ENCODE measurements at places on chromosomes 5 and 9. TPM values are rescaled to one million over a fixed set of nuclear protein-coding genes. Genes with fewer than 3 reads are reported as not detected.

The SHISAL2B gene
- not detected for total RNA-seq

The RNF180 gene
- 0.37 TPM for total RNA-seq

The GDNF gene
- total RNA-seq = 0.39 TPM

The GDA gene
- total RNA-seq = not detected

The WDR38 gene
- total RNA-seq = not detected

The PCDHGA1 gene
- 0.59 TPM for total RNA-seq

The PLAA gene
- 27.9 TPM for total RNA-seq

The TAF11L10 gene
- total RNA-seq = not detected

The SUSD3 gene
- 4.0 TPM for total RNA-seq

The C5orf58 gene
- total RNA-seq = not detected

The GGTA1 gene
- total RNA-seq = not detected

The PLCXD3 gene
- total RNA-seq = 5.1 TPM

The QRFP gene
- not detected for total RNA-seq

The SLC34A1 gene
- total RNA-seq = not detected

The CTXN3 gene
- total RNA-seq = not detected

The SMIM33 gene
- not detected for total RNA-seq

The SOHLH1 gene
- not detected for total RNA-seq

The UBE2QL1 gene
- total RNA-seq = not detected

Data from subcutaneous preadipocyte (primary cell).